ENCODE measurements at places on chromosomes 1 and 21.

DNA sequence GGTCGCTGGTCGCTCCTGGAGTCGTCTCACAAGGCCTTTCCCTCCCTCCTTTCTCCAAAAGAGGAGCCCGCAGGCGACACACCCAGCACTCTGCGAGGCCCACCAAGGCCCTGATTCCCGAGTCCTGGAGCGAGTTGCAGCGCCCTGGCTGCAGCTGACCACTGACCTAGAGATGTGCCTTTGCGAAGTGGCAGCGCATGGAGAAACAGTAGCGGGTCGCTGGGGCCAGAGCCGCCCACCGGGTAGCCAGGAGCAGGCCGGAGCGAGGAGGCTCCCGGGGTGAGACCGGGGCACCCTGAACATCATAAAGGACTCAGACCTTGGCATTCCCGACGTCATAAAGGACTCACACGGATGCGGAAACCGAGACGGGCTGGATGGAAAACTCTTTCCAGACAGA is 10.3 kb upstream of the NBPF11 start:
- no peak for DNase-seq

DNA sequence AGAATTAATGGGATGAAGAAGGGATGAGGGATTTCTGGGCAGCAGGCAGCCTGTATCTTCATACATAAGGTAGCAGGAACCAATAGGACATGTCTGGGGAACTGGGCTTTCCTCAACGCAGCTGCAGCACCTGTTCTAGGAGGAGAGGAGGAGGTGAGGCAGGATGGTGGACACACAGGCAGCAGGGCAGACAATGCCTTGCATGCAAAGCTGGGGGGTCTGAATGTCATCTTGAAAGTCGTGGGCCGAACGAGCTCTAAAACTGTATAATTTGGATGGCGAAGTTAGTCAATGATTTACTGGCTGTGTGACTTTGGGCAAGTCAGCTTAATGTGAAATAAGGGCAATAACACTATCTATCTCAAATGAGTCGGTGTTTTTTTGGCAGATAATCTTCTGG is 124.4 kb downstream of the BEND5 start:
- DNase-seq, result no peak

GRCh38 chr1:22408230-22408629 is 43.4 kb upstream of the ZBTB40 start:
- no peak for DNase-seq

GRCh38 chr1:182278144-182279054 is 113.2 kb downstream of the GLUL start:
- no peak for DNase-seq

DNA sequence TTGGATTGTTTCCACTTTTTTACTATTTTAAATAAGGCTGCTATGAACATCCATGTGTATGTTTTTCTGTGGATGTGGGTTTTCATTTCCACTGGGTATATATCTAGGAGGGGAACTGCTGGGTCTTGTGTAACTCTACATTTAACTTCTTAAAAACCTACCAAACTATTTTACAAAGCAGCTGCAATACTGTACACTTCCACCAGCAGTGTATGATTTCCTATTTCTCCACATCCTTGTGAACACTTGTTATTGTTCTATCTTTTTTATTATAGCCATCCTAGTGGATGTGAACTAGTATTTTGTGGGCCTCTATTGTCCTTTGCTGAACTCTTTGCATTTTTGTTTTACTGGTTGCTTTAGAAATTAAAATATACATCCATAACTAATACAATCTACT is 33.4 kb downstream of the DIPK1A start:
- no peak for DNase-seq

DNA sequence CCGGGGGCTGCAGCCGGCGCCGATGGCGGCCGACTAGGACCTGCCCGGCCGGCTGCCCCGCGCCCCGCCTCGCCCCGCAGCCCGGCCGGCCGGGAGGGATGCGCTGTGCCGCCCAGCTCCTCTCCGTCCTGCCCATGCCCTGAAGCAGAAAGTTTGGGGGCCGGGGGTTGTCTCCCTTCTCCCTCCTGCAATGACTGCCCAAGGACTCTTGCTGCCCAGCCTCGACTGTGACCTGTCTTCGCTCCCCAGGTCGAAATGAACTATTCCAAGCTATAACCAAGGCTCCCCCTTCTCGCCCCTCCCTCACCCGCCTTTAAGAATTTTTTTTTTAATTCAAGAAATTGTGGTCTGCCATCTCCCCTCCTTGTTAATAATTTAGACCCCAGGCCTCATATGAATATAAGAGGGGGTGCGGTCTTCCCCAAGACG is 361 bp downstream of the TMCC2 start:
- DNase-seq, result no peak

DNA sequence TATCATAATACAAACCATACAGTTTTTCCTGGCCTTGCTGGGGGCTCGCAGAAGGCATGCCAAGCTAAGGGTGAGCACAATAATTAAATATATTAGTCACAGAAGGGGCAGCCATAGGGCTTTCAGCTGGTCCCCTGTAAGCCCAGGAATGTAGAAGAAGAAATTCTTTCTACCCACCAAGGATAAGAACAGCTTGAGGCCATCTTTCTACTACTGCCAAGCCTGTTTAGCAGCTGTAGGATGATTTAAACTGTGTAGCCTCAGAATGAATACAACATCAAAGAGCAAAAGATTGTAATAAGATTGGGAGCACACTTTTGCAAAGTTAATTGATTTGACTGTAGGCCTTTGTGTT is 171.5 kb downstream of the LRRC7 start:
- no peak for DNase-seq

DNA sequence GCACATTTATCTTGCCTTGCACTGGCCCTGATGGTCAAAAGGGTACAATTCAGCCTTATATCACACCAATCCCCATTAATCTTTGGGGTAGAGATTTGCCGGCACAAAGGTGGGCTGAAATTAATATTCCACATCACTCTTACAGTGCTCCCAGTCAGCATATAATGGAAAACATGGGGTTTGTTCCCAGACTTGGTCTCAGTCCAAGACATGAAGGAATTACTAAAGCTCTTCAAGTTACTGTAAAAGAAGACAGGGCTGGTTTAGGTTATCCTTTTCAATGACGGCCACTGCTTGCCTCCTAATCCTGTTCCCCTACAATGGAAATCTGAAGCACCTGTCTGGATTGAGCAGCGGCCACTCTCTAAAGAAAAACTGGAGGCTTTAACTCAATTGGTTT is 160.7 kb downstream of the IER5 start:
- no peak for DNase-seq

GRCh38 chr21:26844258-26845065 is 747 bp downstream of the ADAMTS1 start:
- no peak for DNase-seq

DNA sequence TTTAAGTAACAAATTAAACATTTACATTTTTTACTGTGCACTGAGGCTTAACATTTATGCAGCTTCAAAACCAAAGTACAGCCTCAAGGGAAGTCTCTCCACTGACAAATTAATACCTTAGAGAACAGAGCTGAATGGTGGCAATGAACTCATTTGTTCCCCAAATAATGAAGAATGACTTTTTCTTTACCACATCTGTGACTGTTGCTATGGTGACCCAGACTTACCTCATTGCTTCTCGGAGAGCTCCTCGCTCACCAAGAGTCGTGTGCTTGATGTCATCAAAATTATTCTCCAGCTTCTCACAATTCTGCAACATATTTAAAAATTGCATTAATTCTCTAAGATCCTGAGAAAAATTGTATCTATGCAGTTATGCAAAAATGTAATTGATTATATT is 92.9 kb downstream of the DPYD start:
- no peak for DNase-seq

GRCh38 chr1:203858055-203858454 is 3.3 kb upstream of the SNRPE start:
- no peak for DNase-seq

- DNase-seq, result no peak
Observed at GRCh38 chr1:62358665-62359373, 39.6 kb upstream of the KANK4 start.

DNA sequence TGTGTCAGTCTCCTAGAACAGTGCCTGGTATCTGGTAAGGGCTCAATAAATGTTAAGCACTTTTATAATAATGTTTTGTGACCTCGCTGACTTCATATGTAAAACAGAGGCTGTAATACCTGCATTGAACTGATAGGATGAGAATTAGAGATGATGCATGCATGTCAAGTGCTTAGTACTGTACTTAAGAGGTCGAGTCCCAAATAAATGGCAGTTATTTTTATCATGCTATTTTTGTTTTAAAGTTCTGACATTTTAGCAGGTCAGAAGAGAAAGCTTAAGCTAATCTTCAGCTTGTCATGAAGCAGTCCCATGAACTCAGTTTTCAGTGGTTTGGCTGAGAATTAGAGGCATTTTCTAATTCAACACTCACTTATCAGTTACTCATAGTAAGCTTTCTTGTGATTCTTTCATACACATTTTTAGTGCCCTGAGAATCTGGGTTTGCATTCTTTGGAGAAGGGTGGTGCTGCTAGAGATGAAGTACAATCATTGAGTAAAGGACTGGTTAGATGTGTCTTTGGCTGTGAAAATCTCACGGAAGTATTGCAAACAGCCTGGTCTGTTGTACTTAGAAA is 75.7 kb upstream of the RAVER2 start:
- DNase-seq, result no peak

DNA sequence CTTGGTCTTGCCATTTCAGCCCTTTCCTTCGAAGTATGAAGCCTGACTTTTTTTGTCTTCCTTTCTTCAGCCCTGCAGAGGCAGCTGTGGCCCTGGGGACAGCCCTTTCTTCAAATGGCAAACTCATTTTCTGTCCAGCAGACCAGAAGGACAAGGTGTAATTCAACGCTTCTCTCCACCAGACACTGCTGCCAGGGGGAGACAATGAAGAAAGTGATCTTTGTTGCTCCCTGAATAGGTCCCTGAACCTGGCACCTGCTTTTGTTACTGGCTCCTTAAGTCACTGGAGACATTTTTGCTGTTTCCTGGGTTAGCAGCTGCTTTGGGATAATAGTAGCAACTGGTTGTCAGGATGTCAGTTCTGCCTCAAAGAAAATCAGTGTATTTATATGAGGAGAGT is 50.8 kb upstream of the MACF1 start:
- DNase-seq, result no peak

DNA sequence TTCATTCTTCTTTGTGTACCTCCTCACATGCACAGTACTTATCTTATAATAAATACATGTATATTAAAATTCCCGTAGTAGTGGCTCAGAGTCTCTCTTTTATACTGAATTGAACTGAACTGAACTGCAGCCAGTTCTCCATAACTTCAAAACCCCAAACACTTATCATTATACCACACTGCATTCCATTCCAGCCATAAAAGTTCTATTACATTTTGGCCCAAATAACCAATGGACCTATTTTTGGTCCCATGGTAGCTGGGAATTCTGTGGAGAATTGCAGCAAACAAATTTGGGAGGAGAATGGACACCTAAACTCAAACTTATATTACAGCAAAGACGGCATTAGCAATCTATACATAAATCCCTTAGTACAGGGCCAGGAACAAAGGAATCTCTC is 86.6 kb upstream of the C1orf87 start:
- no peak for DNase-seq

- DNase-seq, result no peak
Observed at GRCh38 chr1:42081475-42081874, 71.7 kb upstream of the GUCA2B start.

- DNase-seq, result no peak
Observed at GRCh38 chr1:207833381-207833780, 77.5 kb downstream of the CD34 start.

GRCh38 chr1:81371864-81372263 is 428.9 kb upstream of the ADGRL2 start:
- DNase-seq, result no peak

DNA sequence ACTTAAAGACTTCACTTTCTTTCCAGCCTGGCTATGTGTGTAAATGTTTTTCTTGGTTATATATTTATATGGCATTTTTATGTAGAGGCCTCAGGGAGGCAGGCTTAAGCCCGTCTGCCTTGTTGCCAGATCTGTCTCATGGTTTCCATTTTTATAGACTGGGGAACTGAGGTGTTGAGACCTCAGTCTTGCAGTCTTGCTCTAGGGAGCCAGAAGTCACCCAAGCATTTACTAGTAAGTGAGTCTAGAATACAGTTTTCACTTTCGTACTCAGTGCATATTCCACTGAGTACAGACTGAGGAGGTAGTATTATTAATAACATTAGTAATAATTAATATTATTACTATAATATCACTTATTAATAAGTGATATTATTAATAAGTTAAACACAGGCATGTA is 161.4 kb downstream of the UCK2 start:
- no peak for DNase-seq
